ENCODE measurements at places on chromosomes 3 and 15. TPM values are rescaled to one million over a fixed set of nuclear protein-coding genes. Genes with fewer than 3 reads are reported as not detected.

GRCh38 chr3:36135863-36136262 lies 244.4 kb upstream of the STAC start:
- no peak for DNase-seq

GRCh38 chr3:183515968-183516851 lies 39.3 kb downstream of the KLHL6 start:
- peak; percentile 1 for DNase-seq

- DNase-seq, result no peak
Observed at GRCh38 chr15:69170597-69170996, 10.2 kb downstream of the GLCE start.

GRCh38 chr3:15345608-15346137 lies 13.3 kb upstream of the SH3BP5 start:
- DNase-seq, result no peak

The SERINC4 gene
- total RNA-seq, result 0.22 TPM

The ESYT3 gene
- total RNA-seq, result 0.19 TPM

The LMAN1L gene
- not detected for total RNA-seq

All from mesenteric fat pad (tissue), 1 donor.